ENCODE measurements at places on chromosomes 16 and 17.

DNA sequence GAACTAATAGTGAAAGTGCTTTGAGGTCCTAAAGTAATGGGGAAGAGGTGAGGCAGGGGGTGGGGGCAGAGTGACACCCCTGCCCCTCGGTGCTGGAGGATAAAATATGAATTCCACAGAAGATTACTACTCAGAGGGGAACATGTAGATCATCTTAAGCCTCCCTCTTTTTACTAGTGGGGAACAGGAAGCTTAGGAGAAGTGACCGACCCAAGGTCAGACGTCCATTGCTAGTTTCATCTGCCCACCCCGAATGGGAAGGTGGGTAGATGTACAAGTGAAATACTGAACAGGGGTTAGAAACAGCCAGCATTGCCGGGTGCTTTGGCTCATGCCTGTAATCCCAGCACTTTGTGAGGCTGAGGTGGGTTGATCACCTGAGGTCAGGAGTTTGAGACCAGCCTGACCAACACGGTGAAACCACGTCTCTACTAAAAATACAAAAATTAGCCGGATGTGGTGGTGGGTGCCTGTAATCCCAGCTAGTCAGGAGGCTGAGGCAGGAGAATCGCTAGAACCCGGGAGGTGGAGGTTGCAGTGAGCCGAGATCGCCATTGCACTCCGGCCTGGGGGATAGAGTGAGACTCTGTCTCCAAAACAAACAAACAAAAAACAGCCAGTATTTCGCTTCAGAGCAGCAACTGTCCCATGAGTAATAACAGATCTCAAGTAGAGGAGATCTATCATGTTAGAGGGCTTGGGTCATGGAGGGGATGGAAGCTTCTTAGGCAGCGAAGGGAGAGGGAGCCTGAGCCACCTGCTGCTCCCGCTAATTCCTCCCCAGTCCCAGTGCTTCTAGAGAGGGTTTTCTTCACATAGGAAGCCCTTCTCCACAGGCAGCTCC, 1.2 kb upstream of the NR1D1 start:
- DNase-seq, result no peak

DNA sequence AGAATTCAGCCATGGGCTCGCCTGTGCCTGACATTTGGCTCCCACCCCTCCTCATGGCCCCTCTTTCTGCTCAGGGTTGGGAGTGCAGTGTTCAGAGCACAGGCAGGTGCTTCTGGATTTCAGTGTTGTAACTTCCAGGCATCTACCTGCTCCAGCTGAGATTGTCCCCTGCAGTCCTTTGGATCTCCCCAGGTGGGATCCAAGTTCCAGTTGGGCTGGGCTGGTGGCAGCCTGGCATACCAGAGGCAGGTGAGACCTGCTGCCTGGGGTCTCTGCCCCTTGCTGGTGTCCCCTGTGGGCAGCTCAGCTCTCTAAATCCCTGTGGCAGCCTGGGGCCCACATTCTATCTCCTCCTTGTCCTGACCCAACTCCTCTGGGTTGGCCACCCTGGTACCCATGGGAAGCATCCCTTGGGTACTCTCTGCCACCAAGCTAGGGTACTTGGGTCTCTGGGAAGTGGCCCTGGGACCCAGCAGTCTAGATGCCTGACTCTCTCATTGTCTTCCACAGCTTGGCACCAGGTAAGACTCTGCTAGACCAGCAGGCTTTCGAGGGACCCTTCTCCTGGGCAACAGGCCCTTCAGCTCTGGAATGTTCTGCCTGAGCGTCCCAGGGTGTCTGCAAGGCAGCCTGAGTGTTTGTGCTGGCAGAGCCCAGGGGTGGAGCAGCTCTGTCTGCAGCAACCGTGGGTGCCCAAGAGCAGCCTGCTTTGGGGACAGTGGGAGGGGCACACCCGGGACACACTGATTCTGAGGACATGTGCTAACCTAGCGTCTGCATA, 42.5 kb downstream of the DNAH17 start:
- no peak for DNase-seq

DNA sequence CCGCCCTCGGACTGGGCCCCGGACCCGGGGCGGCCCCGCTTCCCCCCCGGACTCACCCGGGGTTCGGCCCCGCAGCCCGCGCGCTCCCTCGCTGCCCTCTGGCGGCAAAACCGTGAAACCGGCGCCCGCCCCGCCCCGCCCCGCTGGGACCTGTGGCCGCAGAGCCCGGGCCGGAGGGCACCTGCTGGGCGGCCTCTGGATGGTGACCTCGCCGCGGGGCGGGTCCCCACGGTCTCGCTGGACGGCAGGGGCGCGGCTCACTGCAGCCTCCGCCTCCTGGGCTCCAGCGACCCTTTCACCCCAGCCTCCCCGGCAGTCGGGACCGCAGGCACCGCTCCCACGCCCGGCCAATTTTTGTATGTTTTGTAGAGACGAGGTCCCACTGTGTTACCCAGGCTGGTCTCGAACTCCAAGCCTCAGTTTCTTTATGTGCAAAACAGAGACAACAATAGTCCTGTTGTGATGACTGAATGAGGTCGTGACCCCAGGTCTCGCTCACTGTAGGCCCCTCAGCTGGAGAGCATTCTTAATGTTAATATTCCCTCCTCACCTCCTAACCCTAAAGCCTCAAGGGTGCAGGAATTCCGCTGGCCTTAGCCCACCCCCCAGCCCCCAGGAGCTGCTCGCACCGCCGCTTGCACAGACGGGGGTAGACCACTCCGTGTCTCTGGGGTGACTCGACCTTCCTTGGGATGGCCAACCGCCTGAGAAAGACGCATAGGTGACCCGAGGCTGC, 33.7 kb upstream of the RPH3AL start:
- peak; percentile 51 for DNase-seq

GRCh38 chr17:17983376-17983775, 10.7 kb downstream of the DRC3 start:
- no peak for DNase-seq

GRCh38 chr17:40355123-40355803, 9.3 kb downstream of the GJD3 start:
- DNase-seq, result peak; percentile 55

DNA sequence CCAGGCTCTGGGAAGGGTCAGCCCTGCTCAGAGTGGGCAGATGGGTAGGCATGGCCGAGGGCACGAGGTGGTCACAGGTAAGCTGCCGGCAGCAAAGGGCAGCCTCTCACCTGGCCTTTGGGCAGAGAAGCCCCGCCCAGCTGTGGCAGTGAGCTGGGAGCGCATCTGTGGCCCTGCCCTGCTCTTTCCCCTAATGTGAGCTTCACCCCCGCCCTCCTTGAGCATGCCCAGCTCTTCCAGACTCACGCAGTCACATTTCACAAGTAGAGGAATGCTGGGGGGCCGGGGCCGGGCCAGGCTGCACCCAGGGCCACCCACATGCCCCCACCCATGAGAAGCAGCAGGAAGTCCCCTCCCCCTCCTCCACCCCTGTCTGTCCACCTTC, 40.7 kb upstream of the SLC38A10 start:
- DNase-seq, result no peak

DNA sequence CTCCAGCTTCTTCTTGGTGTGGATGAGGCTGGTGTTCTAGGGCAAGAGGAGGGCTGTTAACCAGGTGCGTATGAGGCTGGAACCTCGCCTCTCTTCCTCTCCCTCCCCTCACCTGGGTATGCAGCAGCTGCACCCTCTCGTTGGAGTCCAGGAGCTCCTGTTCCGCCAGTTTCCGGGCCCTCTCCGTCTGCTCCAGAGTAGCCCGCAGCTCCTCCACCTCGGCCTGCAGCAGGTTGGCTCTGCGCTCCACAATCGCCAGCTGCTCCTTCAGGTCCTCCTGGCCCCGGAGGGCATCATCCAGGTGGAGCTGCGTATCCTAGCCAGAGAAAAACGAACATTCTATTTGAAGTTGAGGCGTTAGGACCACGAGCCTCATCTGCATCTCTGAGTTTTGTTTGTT, 25.4 kb downstream of the MYH3 start:
- DNase-seq, result no peak

DNA sequence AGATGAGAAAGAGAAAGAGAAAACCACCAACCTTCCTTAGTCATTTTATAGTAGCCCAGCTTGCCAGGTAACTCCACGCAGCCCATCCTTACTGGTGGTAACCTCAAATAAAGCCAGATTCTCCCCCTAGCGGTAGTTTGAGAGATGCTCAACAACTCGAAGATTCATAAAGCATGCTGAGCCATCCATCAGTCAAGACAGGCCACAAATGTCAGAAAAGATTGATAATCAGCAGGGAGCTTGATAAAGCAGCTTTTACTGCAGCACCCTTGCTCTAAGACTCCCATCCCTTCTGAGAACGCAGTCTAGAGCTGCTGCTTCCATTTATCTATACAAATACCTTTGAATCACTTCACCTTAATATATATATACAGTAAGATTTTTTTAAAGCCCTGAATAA, 451.5 kb upstream of the HSBP1 start:
- peak; percentile 59 for DNase-seq

- DNase-seq, result no peak
These were observed 520.8 kb downstream of the HS3ST4 start for GRCh38 chr16:26212599-26212998.

- DNase-seq, result peak; percentile 95
These were observed 16.3 kb upstream of the AURKB start for GRCh38 chr17:8226536-8227237.

DNA sequence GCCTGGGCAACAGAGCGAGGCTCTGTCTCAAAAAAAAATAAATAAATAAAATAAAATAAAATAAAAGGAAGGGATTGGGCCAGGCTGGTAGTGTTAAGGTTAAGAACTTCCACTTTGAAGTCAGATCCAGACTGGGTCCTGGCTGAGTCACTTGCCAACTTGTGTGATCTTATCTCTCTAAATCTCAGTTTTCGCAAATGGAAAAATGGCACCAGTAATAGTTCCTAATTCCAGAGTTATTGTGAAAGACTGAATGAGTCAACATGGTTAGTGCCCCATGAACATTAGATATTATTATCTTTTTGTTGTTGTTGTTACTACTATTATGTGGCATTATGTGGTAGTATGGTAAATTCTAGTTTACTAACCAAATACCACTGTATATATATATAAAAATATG, 188.0 kb upstream of the AXIN2 start:
- peak; percentile 50 for DNase-seq

DNA sequence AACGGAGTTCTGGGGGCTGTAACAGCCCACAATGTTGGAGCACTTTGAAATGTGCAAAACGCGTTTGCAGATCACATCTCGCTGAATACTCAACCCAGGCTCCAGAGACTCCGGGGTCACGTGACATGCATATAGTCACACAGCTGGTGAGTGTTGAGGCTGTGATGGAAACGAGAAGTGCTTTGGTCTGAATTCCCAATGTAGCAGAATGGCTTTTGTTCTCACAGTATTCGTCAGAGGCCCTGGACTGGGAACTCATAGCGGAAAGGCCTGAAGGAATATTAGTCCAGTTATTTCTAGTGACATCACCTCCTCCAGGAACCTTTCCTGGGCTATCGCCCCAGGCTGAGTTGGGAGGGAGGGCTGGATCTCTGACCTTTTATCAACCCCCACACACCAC, 95.8 kb upstream of the CRHR1 start:
- no peak for DNase-seq

DNA sequence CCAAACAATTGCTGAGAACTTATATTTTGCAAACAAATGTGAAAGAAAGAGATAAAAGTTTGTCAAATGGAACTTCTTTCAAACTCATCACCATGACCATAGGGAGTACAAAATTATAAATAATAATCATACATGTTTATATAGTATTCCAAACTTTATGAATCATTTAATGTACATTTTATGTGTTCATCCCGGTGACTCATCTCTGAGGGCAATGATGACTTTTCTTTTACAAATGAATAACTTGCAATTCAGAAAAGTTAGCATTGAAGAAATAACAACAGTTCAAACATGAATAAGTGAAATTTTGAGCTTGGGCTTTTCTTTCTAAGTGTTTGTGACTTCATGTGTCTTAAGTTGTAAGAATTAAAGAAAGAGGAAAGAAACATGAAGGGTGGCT, 66.3 kb upstream of the CDH8 start:
- DNase-seq, result no peak

DNA sequence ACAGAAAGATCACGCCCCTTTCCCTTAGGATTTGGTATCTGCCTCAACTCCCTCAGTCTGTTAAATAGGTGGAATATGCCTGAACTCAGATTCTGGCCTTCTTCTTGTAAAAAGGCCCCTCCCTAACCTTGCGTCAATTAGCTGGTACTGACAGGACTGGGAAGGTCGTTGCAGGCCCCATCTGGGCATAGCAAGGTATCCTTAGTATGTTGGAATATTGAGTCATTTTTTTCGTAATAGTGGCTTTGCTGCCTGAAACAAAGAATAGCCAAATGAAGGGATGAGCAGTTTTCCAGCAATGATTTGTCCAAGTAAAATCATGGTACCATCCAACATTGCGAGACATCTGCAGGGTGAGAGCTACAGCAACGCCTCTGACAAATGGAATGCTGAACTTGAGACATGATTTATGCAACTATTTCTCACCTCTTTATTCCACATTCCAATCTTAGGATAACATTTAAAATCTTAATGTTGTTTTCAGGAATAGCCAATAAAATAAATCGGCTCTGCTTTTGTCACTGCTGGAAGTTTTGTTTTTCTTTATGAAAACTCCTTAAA, 39.3 kb upstream of the BRD7 start:
- DNase-seq, result no peak

- peak; percentile 88 for DNase-seq
These were observed 123.6 kb downstream of the CMIP start for GRCh38 chr16:81567987-81568748.

GRCh38 chr17:57480438-57481196, 224.3 kb downstream of the MSI2 start:
- DNase-seq, result peak; percentile 92

DNA sequence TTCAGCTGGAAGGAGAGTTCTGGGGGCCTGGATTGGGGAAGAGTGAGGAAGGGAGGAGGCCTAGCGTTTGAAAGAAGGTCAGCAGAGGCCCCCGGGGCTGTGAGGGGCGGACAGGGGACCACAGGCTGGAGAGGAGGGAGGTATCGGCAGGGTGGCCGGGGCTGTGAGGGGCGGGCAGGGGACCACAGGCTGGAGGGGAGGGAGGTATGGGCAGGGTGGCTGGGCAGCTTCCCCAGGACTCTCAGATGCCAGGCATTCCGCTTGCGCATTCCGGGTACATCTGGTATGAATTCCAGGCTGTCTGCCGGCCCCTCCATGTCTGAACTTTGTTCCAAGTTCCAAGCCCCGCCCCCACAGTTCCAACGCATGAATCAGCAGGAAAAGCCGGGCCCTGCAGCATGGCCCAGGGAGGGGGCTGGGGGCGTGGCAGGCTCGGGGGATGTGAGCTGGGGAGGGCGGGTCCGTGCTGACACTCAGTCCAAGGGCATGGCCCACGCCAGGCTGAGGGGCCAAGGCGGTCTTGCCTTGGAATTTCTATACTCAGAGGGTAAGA, 4.3 kb upstream of the TLCD2 start:
- peak; percentile 99 for DNase-seq

Data from EH (cell line).